ENCODE measurements at places on chromosomes 7 and 10.

DNA sequence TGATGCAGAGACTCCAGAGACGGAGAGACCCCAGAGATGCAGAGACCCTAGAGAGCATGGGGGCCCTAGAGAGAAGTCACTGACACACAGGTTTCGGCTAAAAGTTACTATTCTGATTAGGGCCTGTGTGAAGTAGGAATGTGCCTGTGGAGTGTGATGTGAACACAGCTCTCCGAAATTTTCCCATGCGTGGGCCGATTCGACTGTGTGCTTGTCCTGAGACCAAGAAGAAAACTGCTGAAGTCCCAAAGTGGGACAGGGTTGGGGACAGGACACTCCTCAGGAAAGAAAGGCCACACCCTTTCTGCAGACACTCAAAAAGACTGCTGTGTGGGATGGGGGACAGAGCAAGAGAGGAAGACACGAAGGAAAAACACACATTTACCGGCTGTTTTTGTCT is 533.5 kb downstream of the PTPRN2 start:
- DNase-seq, result no peak

DNA sequence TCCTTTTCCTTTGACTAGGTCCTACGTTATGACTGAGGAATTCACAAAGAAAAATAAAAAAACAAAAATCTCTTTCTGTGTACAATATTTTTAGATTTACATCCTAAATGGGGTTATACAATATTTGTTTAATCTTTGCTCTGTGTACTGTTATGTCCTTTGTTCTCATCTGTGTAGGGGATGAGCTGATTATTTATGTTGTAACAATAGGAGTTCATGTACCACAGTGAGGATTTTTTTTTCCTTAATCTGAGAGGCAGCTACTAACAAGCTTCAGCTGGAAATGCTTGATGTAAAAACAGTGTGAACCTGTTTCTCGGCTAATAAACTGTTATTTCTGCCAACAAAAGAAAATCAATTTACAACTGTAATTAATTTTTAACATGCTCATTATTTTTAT is 58.0 kb downstream of the ORC5 start:
- no peak for DNase-seq

GRCh38 chr10:30349967-30350735 is 1.1 kb upstream of the MTPAP start:
- no peak for DNase-seq

DNA sequence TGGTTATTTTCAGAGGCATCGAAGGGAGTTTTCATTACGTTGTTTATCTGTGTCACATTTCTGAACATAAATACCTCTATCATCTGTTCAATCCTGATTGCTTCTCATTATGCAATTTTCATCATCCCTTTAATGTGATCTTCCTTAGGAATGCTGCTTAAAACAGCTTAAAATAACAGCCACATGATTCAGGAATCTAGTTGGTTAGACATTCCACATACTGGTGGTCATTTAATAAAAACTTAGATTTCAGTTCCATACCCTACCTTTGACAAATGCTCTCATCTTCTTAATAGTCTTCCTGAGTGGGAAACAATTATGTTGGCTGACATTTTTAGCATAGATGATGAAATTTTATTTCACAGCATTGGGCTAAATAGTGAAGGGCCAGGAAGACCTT is 191.3 kb upstream of the CDCA7L start:
- DNase-seq, result peak; percentile 21

DNA sequence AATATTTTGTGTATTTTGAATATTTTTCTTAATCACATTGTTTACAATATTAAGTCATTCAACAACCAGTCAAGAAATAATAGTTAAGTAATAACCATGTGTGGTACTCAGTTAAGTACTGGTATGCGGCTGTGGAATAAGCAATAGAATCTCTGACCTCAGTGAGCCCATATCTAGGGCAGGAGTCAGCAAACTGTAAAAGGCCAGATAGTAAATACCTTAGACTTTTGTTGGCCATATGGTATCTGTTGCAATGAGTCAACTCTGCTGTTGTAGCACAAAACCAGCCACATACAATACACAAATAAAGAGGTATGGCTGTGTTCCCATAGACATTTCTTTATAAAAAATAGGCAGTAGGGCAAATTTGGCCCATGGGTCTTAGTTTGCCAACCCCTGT is 311.6 kb upstream of the SEMA3A start:
- peak; percentile 39 for DNase-seq

GRCh38 chr7:158867214-158867984 is 11.0 kb downstream of the DYNC2I1 start:
- no peak for DNase-seq

DNA sequence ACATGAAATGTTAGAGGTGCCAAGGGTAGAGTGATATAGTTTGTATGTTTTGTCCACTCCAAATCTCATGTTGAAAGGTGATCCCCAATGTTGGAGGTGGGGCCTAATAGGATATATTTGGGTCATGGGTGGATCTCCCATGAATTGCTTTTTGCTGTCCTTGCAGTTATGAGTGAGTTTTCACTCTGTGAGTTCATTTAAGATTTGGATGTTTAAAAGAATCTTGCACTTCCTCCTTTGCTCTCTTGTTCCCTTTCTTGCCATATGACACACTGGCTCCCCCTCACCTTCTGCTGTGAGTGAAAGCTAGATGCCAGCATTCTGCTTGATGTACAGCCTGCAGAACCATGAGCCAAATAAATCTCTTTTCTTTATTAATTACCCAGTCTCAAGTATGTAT is 269.2 kb downstream of the ZWINT start:
- DNase-seq, result no peak

GRCh38 chr7:93036807-93037206 is 81.0 kb downstream of the SAMD9 start:
- DNase-seq, result no peak

DNA sequence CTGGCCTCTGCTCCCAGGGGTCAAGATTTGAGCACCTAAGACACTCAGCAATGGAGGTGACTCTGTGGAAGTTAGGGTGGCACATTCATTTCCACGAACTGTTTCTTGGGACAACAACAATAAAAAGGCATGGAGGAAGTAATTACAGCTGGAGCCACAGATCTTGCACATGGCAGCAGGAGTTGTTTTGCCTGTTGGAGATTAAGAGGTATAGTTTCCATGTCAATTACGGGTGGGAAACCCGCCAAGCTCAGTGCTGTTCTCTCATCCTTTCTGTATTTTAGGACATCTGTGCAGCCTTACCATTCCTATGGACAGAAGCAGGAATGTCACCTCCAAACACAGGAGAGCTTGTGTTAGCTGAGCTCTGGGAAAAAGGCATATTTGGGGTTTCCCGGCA is 201.2 kb downstream of the SNX10 start:
- DNase-seq, result no peak

DNA sequence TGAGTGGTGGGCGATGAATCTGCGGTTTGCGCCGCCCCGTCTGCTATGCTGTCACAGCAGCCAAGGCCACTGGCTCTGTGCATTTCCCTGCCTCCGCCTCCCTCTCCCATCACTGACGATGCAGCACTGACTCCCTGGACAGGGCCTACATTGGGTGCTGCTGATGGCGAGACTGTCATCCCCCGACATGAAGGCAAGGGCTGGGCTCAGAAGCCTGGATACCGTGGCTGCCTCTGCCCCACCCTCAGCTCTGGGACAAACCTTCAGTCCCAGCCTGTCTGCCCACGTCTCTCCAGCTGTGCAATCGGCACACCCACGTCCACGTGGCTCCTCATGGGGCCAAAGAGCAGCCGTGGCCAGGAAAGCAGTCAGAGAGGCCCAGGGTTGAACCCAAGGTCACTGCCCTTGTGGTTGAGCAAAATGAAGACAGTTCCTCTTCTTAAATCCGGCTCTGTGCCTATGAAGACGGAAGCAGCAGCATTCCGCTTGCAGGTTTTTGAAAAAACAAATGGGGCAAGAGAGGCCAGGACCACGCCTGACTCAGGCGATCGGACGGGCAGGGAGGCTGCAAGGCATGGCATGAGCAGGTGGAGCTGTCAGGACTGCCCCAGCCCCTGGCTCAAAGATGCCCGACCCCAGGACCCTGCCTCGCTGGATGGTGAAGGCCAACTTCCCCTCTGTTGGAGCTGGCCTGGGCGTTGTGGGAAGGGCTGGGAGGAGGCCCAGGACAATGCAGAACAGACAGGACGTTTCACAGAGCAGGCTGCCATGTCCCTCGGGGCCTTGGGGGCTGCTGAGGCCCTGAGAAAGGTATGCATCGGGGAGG is 517.5 kb downstream of the DNAJB6 start:
- DNase-seq, result no peak

DNA sequence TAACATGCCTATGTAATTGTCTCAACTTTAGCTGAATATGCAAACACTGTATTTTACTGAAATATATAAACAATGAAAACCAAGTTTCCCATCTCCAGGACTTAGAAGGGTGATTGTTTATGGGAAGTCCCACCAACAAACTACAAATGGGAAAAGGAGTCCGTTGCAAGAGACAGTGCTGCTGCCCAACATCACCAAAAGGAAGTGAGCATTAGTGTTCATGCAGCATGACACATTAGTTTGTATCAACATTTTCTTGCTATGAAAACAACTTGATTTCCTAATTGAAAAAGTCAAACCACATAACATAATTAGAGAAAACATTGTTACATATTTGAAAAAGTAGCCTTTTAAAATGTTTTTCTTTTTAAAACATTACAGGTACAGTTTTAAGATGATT is 138.5 kb downstream of the ZNF438 start:
- DNase-seq, result peak; percentile 52

DNA sequence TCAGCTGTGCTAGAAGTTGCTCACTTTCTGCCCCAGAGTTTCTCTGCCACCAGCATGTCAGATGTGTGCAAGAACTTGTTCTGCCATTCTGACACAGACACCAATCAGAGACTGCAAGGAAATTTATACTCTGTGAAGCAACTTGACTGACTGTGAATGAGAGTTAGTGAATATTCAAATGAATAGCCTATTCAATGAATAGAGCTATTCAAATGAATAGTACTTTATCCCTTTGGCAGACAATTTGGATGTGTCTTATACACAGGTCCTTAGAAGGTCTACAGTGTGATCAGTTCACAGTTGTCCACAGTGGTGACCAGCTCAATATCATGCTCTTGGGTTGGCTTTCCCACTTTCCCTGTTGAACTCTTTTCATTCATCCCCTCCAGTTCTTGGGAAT is 138.1 kb downstream of the MACC1 start:
- no peak for DNase-seq

DNA sequence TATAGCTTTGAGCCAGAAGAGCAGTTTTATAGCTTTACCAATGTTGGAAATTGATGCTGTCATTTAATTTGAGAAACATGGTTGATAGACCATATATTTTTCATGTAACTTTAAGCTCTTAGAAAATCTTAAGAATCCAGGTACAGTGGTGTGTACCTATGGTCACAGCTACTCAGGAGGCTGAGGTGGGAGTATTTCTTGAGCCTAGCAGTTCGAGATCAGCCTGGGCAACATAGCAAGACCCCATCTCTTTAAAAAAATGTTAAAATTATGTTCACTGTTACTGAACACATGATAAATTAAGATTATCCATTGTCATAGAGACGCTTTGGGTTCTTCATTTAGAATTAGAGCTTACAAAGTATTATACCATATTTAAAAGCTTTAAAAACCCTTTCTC is 18.2 kb downstream of the REEP3 start:
- DNase-seq, result no peak

DNA sequence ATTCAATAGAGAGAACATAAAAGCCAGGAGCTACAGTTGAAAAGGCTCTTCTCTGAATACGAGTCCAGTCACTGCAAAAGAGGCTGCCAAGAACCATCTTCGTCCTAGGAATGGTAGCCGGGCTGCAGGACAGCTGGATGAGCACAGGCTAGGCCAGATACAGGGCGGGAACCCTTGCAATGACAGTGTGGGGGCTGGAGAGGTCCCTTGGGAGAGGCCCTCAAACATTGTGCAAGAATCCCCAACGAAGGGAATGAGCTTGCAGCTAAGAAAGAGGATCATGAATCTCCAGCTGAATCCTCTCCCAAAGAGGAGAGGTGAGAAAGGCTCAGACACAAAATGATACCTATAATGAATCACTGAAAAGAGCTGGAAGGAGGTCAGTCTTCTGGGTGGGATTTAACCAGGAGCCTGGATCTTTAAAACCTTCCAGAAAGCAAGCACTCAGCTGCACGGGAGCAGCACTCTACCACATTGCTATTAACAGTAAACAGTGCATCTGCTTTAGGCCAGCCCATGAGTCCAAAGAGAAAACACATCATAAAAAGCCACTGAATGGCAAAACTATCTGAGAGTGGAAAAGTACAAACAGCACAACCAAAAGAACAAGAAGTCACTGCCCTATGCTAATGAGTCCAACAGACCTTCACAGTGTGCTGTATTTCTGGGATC is 287.9 kb downstream of the TNS3 start:
- no peak for DNase-seq

DNA sequence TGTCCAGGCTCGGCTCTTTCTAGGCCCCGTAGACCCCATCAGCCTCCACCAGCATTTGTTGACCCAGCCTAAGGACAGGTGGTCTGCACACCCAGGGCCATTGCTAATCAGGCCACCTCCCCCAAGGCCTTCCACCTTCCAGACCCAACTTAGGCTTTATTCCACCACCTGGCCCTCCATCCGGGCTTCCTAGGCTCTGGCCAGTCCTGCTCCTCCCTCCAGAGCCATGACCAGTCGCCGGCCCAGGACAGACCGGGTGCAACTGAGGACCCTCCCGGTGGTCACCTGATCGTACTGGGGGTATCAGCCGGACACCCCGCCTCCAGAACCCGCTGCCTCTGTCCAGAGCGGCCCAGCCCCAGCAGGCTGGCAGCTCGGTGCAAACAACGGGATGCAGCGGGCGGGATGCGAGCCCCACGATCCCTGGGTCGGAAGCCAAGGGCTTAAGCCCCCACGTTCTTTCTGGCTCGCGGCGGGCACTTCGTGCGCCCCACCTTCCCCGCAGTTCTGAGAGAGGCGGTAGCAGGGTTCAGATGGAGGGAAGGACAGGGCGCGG is 545 bp downstream of the NACAD start:
- DNase-seq, result no peak

DNA sequence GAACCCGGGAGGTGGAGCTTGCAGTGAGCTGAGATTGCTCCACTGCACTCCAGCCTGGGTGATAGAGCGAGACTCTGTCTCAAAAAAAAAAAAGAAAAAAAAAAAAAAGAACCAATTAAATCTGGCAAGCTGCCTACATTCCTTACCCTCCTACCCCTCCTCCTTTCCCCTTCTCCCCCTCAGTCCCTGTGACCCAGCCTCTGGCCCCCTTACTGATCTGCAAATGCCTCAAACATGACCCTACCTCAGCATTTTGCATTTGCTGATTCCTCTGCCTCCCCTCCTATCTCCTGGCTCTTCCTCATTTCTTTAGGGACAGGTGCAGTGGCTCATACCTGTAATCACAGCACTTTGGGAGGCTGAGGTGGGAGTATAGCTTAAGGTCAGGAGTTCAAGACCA is 19.3 kb downstream of the CDHR3 start:
- no peak for DNase-seq

DNA sequence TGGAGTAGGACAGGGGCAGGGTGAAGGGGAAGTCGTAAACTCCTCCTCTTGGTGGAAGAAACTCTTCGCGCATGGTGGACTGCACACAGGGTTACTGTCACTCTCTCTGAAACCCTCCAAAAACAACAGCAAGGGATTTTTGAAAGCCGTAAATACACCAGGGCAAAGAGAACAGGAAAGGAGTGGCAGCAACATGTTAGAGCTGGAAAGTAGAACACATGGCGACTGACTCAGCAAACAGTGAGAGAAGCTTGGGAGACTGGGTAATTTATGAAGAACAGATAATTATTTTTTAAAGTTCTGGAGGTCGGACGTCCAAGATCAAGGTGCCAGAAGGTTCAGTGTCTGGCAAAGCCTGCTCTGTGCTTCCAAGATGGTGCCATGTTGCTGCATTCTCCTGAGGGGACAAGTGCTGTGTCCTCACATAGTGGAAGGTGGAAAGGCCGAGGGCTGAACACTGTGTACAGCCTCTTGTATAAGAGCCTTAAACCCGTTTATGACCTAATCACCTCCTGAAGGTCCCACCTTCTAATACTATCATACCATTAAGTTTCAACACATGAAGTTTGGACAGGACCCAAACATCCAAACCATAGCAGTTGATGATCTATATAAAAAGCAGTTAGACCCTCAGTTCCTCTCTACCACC is 22.5 kb upstream of the C10orf53 start:
- DNase-seq, result no peak

Data from ELR (cell line).